Activated CD4-positive, alpha-beta T cell treated with anti-CD3 and anti-CD28 coated beads, Interleukin-2, amount 10 ng/mL, durations not matched to agents 7 days and 5 days (primary cell): ENCODE measurements at places on chromosomes 4 and X. TPM values are rescaled to one million over a fixed set of nuclear protein-coding genes. Genes with fewer than 3 reads are reported as not detected.

Gene ADAMTS3
- total RNA-seq = not detected

Gene FGF2
- total RNA-seq = not detected

Gene RAB40A
- total RNA-seq = 0.10 TPM

Gene ASB12
- total RNA-seq = not detected
